ENCODE measurements at places on chromosomes 3 and 15. TPM values are rescaled to one million over a fixed set of nuclear protein-coding genes. Genes with fewer than 3 reads are reported as not detected.

DNA sequence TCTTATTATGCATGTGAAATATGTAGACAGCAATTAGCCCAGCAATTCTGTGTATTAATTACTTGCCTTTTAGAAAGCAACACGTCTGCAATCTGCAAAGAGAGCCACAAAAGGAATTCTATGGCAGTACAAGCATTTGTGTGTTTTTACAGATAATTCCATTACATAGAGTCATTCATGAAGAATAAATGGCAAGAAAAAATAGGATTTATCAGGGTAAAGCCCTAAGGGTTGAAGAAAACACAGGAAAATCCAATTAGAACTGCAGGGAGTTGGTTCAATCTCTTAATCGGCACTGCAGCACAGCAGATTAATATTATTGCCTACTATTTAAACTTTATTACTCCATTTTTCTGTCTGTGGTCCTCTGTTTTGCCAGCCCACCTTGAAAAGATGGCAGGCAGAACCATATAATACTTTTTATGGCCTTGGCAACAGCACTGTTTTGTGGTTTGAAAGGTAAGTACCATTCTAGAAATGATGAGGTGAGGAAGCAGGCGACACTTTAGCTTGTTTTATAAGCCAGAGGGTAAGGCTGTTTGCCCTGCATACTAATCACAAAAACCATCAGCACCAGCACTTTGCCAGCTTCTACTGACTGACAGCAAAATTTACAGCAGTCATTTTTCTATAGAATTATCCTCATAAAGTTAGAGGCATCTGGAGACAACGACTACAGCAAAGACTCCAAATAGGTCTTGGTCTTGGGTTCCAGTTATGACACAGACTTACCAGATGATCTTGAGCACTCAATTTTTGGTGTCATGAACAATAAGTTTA is 638.2 kb upstream of the NAALADL2 start:
- no peak for DNase-seq

DNA sequence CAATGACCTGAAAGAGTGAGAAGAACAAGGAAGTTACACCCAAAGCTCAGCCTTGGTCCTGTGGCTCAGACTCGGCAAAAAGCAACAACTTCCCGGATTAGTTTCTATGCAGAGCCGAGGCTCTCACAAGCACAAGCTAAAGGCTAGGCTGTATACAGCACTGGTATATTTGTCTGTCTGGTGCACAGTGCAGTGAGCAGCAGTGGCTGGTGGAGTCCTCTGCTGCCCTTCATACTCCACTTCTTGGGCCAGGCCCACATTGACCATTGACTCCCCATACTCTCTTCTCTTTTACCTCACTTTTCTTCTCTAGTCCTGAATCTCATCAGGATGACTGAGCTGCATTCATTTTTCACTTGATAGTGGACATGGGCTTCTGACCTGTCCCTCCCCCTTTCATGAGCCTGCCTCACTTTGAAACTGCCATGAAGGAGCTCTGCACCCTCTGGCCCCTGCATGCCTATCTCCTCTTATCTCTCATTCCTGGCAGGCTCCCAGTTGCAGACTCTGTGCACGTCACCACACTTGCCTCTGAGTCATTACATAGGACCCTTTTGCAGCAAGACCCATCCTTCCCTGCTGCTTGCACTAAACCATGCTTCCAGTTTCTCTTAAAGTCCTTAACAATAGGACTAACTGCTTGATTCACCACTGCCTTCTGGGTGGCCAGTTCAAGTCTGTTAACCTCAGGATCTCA is 379.3 kb downstream of the NTRK3 start:
- no peak for DNase-seq

DNA sequence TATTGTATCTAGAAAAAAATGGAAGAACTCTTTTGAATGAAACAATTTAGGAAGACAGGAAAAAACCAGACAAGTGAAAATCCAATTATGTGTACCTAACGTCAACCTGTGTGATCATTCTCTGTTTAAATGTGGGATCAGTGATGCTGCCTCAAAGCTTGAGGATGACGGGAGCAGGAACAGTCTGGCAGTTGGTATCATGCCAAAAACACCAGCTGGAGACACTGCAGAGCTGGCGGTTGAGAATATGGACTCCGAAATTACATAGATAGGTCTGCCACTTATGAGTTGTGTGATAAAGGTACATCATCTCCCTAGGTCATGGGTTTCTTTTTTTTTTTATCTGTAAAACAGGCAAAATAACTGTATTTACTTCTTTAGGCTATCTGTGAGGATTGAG is 480.5 kb downstream of the CNTN4 start:
- no peak for DNase-seq

ZNF860 gene
- total RNA-seq: not detected
